ENCODE measurements at places on chromosomes 4 and X.
A peak's percentile ranks its signal among the peaks of the same experiment; 100 is the strongest.

DNA sequence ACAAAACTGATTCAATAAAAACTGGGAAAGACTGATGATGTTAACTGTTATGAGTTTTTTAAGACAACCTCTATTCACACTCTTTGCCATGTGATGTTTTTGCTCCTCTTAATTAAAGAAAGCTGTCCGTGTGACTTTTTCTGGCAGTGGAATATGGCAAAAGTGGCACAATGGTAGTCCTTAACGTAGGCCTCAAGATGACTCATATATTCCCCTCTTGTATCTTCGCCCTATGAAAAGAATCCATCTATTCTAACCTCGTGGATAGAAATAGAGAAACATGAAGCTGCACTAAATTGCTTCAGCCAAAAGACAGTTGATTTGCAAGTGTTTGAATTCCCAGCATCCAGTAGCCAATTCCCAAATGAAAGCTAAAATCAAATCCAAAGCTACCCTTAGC is 603.8 kb upstream of the PCDH7 start:
- H3K27ac ChIP-seq = no peak overlapping the region
- H3K27me3 ChIP-seq = no peaks in the 10 kb centered on the region
- no peaks in the 10 kb centered on the region for H3K4me1 ChIP-seq

GRCh38 chrX:18890049-18890381 is 93.9 kb downstream of the PHKA2 start:
- no peaks in the 10 kb centered on the region for H3K4me1 ChIP-seq
- H3K4me3 ChIP-seq = no peak overlapping the region
- H3K27ac ChIP-seq = no peak overlapping the region
- no peaks in the 10 kb centered on the region for H3K36me3 ChIP-seq
- DNase-seq = no peak
- H3K27me3 ChIP-seq = no peaks in the 10 kb centered on the region

DNA sequence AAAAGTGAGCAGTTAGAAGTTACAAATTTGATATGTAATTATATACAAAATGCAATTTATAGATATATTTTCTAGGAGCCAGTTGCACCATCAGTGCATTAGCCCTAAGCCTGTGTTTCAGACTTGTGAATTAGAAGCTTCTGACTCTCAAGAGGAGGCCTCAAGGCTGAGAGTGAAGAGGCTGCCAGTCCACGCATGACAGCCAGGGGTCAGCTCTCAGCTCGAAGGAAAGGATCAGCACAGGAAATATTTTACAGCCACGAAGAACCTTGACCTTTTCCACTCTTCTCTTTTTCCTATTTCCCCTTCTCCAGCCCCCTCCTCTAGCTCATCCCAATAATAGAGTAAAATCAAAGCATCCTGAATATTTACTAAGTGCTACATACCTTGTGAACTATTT is 642.4 kb downstream of the TRIML1 start:
- H3K4me1 ChIP-seq = no peaks in the 10 kb centered on the region
- no peak overlapping the region for H3K27ac ChIP-seq

- H3K4me3 ChIP-seq = no peak overlapping the region
- no peak overlapping the region for H3K27ac ChIP-seq
- no peaks in the 10 kb centered on the region for H3K27me3 ChIP-seq
- no peaks in the 10 kb centered on the region for H3K36me3 ChIP-seq
- H3K4me1 ChIP-seq = no peaks in the 10 kb centered on the region
- no peak for DNase-seq
Measured at GRCh38 chr4:72311291-72311690, 257.7 kb downstream of the ADAMTS3 start.

DNA sequence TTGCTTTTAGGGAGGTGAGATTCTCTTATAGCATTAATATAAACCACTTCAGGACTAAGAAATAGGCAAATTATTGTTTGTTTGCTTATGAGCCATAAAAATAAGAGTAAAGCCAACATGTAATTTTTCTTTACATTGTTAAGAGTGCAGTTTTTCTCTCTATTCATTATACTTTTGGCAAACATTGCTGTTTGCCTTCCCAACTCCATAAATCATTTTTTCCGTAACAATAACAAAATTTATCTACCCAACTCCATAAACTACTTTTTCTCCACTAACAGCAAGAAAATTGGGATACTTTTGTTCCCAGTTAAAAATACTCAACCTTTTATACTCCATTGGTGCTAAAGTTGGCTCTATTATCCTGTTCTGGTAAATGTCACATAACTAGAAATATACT is 229.7 kb upstream of the GPRIN3 start:
- no peaks in the 10 kb centered on the region for H3K4me1 ChIP-seq
- H3K27me3 ChIP-seq = no peaks in the 10 kb centered on the region
- H3K27ac ChIP-seq = peak overlapping the region; percentile 20
- H3K36me3 ChIP-seq = no peaks in the 10 kb centered on the region
- DNase-seq = no peak

DNA sequence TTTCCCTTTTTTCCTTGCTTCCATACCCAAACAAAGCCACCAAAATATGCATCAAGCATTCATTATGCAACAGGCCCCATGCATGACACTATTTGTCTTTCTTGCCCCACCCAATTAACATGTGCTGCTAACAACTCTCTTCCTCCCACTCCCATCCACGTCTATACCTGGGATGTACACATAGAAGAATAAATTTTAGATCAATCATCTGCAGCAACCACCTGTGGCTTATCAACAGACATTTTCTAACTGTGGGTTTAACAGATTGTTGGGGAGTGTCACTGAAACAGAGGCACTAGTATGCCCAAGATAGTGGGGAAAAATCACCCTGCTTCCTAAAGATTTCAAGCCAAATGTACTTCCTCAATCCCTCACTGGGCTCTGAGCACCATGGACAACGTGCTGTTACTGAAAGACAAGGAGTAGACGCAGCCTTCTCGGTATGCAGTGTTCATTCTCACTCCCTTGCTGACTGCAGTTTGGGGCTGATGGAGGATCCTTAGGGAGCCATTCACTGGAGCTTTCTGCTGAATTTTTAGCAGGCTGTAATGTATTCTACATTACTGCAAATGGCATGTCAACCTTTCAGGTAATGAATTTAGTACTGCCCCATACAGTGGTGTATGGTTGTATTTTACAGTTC is 28.4 kb upstream of the TRPC5OS start:
- no peaks in the 10 kb centered on the region for H3K27me3 ChIP-seq
- H3K36me3 ChIP-seq = no peaks in the 10 kb centered on the region
- no peak for DNase-seq
- H3K4me1 ChIP-seq = no peaks in the 10 kb centered on the region
- no peak overlapping the region for H3K4me3 ChIP-seq

- H3K27ac ChIP-seq = peak overlapping the region; percentile 71
- no peaks in the 10 kb centered on the region for H3K27me3 ChIP-seq
- no peaks in the 10 kb centered on the region for H3K4me1 ChIP-seq
Measured at GRCh38 chrX:22116605-22117546, 84.8 kb downstream of the PHEX start.

GRCh38 chr4:119244344-119244743 is 31.8 kb downstream of the USP53 start:
- no peaks in the 10 kb centered on the region for H3K27me3 ChIP-seq
- no peaks in the 10 kb centered on the region for H3K36me3 ChIP-seq
- H3K27ac ChIP-seq = no peak overlapping the region

DNA sequence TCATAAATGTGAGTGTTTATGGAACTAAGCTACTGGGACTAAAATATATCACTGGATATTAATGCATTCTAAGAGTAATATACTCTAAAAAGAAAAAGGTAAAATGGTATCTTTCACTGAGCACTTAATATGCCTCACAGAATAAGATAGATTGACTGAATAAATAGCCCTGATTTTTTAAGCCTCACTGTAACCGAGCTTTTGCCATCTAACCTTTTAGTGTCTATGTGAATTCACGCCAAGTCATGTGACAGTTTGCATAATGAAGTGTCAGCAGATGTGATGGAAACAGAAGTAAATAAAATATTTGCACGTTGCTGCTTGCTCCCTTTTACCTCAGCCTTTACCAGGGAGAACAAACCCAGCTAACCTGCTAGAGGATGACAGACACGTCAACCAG is 119.7 kb upstream of the NWD2 start:
- no peaks in the 10 kb centered on the region for H3K4me1 ChIP-seq
- no peak overlapping the region for H3K4me3 ChIP-seq
- DNase-seq = no peak
- no peak overlapping the region for H3K27ac ChIP-seq
- H3K36me3 ChIP-seq = no peaks in the 10 kb centered on the region

- H3K36me3 ChIP-seq = no peaks in the 10 kb centered on the region
- no peaks in the 10 kb centered on the region for H3K4me1 ChIP-seq
- H3K4me3 ChIP-seq = no peak overlapping the region
- H3K27ac ChIP-seq = peak overlapping the region; percentile 63
- H3K27me3 ChIP-seq = no peaks in the 10 kb centered on the region
Measured at GRCh38 chr4:98614662-98615061, 43.7 kb downstream of the TSPAN5 start.

DNA sequence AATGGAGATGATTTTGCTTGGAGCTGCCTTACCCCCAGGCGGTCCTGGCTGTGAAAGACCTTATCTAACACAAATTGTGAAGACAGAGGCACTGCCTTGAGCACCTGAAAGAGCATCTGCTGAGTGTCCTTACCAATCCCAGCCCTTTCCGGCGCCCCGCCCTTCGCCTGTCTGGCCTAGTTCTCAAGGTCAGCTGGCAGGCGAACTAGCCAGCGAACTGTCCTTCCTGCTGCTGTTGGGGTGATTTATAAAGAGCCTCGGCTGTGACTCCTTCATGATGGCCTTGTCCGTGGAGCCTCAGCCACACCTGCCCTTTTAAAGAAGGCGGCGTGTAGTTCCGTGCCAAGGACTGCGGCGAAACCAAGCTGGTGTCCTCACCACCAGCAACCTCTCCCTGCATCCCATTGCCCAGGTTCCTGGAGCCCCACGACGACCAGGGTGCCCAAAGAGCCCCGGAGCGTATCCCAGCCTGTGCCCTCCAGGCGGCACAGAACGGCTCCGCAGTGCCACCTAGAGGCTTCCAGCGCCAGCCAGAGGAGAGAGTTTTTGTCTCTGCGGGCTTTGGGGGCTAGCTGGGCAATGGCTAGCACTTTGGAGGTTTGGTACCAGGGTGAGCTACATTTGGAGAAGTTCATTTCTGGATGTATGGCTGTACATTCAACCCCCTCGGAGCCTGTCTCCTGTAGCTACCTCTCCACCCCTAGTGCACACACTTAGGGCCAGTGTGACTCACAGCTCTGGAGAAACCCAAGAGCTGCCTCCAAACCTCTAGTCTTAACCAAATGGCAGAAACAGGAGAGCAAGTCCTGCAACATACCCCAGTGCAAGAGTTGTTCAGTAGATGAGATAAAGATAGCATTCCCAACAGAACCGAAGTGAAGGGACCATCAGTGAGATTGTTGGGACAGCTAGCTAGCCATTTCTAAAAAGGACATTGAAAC is 36.8 kb upstream of the VMA21 start:
- H3K36me3 ChIP-seq = no peaks in the 10 kb centered on the region
- H3K4me1 ChIP-seq = no peaks in the 10 kb centered on the region
- H3K27me3 ChIP-seq = no peaks in the 10 kb centered on the region
- no peak overlapping the region for H3K4me3 ChIP-seq
- no peak for DNase-seq

DNA sequence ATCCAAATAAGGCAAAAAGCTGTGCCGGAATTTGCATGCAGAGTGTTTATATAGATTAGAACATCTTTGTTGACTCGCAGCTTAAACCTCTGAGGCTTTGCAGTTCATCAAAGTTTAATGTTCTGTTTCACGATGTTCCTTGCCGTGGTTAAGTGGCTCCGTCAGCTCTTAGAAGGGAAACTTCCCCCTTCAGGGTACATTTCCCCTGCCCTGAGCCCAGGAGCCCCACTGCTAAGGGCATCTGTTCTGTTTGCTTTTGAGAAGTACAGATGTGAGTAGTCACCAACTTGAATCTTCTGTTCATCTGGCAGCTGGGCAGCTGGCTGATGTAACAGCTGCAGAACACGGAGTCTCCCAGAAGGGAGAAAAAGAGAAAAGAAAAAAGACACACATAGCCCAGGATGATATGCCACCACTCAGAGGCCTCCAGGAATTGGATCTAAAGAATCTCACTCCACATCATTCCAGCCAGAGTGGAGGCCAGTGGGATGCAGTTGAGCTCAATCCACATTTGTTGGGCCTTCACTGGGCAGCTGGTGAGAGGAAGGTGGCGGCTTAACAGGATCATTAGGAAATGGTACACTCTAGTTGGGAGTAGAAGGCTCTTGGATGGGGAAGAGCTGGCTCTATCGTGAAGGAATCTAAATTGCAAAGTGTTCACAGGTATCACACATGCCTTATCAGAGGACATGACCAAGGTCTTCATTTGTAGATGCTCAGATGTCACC is 178.7 kb upstream of the RBPJ start:
- DNase-seq = no peak
- H3K27me3 ChIP-seq = no peaks in the 10 kb centered on the region
- H3K4me1 ChIP-seq = no peaks in the 10 kb centered on the region
- peak overlapping the region; percentile 62 for H3K27ac ChIP-seq

- H3K4me3 ChIP-seq = no peak overlapping the region
- peaks cover 8% of the 10 kb centered on the region for H3K4me1 ChIP-seq
- H3K36me3 ChIP-seq = no peaks in the 10 kb centered on the region
- DNase-seq = no peak
Measured at GRCh38 chr4:8264106-8264505, 5.4 kb upstream of the HTRA3 start.

GRCh38 chrX:24647257-24648058 is at the start of gene PCYT1B:
Gene PCYT1B, minus strand, starts transcription at chrX:24647347. Its CDS starts 242 bp downstream, at chrX:24647105.
- no peaks in the 10 kb centered on the region for H3K27me3 ChIP-seq
- DNase-seq = peak; percentile 51
- H3K27ac ChIP-seq = no peak within 1 kb of the TSS
- H3K4me3 ChIP-seq = peak within 1 kb of the TSS; percentile 5
- H3K4me1 ChIP-seq = no peaks in the 10 kb centered on the region

DNA sequence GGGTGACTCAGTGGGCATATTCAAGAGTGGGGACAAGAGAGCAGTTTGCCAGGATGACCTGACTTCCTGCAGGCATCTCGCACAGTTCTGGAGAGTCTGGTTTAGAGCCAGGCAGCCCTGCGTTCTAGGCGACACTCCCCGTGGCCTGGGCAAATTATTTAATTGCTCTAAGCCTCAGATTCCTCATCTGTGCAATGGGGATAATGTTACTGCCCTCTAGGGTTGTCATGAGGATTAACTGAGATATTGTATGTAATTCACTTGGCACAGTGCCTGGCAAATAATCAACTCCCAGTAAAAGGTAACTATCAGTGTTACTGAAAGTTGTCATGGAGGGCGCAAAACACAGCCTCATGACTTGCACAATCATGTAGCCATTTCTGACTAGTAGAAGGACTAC is 48.8 kb upstream of the PITX2 start:
- no peaks in the 10 kb centered on the region for H3K27me3 ChIP-seq
- H3K4me1 ChIP-seq = no peaks in the 10 kb centered on the region
- H3K36me3 ChIP-seq = no peaks in the 10 kb centered on the region
- no peak overlapping the region for H3K27ac ChIP-seq
- no peak for DNase-seq
- H3K4me3 ChIP-seq = no peak overlapping the region

- H3K36me3 ChIP-seq = no peaks in the 10 kb centered on the region
- no peak overlapping the region for H3K4me3 ChIP-seq
- H3K27ac ChIP-seq = no peak overlapping the region
- no peaks in the 10 kb centered on the region for H3K27me3 ChIP-seq
- H3K4me1 ChIP-seq = no peaks in the 10 kb centered on the region
- no peak for DNase-seq
Measured at GRCh38 chr4:25076625-25077398, 46.1 kb upstream of the LGI2 start.

GRCh38 chrX:9071031-9071650 is 37.2 kb upstream of the FAM9B start:
- H3K4me1 ChIP-seq = no peaks in the 10 kb centered on the region
- H3K36me3 ChIP-seq = no peaks in the 10 kb centered on the region
- no peak overlapping the region for H3K4me3 ChIP-seq
- peaks cover 4% of the 10 kb centered on the region for H3K27me3 ChIP-seq
- DNase-seq = no peak

- H3K4me3 ChIP-seq = no peak overlapping the region
- H3K36me3 ChIP-seq = no peaks in the 10 kb centered on the region
- H3K4me1 ChIP-seq = no peaks in the 10 kb centered on the region
- no peak overlapping the region for H3K27ac ChIP-seq
- no peaks in the 10 kb centered on the region for H3K27me3 ChIP-seq
Measured at GRCh38 chrX:104695593-104695992, 129.6 kb downstream of the IL1RAPL2 start.

Measured in uterus (tissue), 4 donors.